ENCODE measurements at places on chromosomes 7 and 10. TPM values are rescaled to one million over a fixed set of nuclear protein-coding genes. Genes with fewer than 3 reads are reported as not detected.

DNA sequence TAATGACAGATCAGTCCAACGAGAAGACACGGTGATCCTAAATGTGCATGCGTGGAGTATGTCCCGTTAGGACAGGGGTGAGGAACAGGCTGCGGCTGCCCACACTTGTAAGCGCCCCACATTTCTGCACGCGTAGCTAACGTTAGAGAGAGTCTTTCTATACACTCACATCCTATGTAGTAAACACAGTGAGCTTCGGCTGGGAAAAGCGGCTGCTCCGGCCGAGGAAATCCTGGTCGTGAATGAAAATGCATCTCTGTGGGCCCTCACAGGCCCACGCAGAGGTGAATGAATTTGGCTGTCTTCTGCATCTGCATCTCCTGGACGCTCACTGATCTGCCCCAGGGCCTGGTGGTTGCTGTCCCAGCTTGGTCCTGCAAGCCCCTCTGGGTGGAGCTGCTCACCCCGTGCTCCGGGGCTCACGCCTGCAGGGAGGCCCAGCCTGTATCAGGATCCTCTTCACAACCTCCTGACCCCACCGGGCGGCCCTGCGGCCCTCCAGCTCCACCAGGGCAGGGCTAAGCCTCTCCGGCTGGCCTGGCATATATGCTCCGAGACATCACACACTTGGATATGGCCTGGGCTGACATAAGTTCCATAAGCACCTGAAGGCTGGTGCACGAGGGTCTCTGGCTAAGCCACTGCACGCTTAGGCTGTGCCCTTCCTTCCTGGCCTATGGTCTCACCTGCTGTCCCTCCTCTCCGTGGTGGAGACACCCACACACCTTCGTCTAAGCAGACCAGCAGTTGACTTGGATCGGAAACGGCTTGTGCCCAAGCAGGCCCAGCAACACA, 117.9 kb upstream of the DIP2C start:
- no peak for DNase-seq

DNA sequence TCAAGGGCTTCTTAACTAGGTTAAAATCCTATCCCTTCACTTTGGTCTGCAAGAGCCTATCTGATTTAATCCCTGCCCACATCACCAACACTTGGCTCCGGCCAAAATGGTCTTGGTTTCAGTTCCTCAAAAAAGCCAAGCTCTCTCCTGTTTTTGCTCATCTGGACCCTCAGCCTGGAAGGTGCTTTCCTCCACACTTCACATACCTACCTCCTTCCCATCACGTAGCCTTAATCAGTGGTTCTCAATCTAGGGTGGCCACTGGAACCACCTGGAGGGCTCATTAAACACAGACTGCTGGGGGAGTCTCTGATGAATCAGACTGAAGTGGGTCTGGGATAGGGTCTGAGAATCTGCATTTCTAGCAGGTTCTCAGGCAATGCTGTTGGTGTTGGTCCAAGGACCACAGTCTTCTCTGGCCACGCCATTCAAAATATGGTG, 227.0 kb upstream of the AOAH start:
- no peak for DNase-seq

GRCh38 chr7:100489824-100490223, 6.1 kb downstream of the NYAP1 start:
- DNase-seq = no peak

GRCh38 chr7:139655305-139655704, 122.5 kb downstream of the HIPK2 start:
- no peak for DNase-seq

GRCh38 chr10:119503821-119504220, 38.7 kb downstream of the RGS10 start:
- DNase-seq = no peak

The GRID1 gene
- not detected for total RNA-seq

- DNase-seq = peak; percentile 32
Measured at GRCh38 chr7:7156663-7157062, 25.7 kb upstream of the C1GALT1 start.

DNA sequence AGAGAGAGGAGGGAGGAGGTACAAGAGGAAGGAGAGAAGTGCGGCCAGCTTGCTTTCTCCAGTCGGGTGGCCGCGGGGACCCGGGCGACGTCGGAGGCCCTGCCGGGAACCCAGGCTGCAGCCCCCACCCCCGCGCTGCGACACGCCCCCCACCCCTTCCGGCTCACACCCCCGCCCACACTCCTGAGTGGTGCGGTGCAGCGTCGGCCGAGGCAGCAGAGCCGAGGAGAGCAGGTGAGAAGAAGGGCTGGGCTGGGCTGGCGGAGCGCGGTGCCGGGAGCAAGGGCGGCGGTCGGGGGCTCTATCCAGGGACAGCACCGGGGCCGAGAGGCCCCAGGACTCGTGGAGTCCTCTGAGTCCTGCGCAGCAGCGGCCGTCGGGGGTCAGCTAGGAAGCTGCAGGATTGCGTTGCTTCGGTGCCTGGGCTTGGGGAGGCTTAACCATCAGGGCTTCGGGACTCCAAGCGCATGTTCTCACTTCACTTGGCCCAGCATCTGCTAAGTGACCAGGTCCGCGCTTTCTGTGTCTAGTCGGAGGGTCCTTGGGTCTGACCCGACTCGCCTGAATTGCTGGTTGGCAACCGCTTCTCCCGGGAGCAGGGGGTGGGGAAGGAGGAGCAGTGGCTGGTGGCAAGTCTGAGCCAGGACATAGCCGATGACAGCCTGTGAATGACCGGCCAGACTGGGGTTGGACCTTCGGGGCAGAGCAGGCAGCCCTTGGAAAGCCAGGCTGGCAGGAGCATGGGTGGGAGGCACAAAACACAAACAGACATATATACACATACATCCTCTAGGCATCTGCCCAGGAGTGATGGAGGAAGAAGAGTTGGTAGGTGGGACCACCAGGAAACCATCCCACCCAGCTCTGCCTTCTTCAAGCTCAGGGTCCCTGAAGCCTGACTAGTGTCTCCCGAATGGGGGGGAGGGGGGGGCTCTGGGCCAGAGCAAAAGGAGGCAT, 683 bp downstream of the CHAT start:
- DNase-seq = no peak

DNA sequence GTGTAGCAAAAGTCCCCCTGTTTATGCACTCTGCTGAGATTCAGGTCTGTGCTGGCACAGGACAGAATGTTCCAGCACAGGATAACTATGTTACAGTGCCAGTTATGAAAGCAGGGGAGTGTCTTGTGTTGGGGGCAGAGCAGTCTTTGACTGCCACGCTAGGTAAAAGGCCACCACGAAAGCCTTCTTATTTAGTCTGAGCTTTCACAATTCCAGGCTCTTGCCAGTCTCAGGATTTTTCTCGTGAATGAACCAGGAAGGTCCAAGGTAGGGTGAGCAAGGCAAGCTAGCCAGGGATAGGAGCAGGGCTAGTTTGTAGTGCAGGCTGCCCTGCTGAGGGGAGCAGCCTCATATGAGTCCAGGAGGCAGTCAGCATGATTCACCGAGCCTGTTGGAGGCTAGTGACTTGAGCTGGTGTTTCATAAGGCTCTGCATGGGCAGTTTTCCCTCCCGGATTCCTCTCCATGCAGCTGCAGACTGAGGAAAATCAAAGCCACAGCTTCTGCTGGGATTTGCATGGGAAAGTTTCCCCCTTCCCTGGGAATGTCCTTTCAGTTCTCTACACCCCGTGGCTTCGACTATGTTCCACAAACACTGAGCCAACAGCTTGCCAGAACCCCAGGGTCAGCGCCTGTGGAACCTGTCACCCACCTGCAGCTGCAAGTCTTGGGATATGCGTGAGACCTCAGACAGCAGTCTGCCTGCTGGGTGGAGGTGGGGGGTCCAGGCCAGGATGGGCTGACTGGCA, 112.3 kb downstream of the JCAD start:
- DNase-seq = no peak

GRCh38 chr10:124495162-124495561, 33.5 kb downstream of the LHPP start:
- no peak for DNase-seq

DNA sequence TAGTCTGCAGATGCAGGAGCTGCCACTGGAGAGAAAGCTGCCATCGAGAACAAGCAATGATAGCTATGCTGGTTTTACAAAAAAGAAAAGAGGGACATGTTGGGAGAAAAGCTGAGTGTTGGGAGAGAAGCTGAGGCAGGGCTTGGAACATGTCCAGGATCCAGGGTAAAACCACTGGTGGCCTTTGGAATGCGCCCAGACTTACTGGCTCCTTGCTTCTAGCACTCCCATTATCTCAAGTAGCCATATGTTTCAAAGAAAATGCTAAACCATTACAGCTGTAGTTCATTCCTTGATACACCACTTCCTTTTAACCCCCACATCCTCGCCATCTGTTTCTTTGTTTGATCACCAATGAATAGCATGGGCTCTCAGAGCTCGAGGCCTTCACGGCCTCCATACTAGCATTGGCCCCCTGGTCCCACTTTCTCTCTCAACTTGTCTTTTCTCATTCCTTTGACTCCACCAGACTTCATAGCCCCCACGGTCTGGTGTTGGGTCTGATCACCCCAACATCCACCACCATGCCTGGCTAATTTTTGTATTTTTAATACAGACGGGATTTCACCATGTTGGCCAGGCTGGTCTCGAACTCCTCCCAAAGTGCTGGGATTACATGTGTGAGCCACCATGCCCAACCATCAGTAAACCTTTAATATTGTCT, 23.8 kb upstream of the PLAC9 start:
- DNase-seq = no peak

The RBP4 gene
- 2.5 TPM for total RNA-seq

The MPLKIP gene
- 39.0 TPM for total RNA-seq

The GRID2IP gene
- total RNA-seq = 0.99 TPM

The SLC26A4 gene
- total RNA-seq = 1.1 TPM

GRCh38 chr7:42212541-42213090, 24.4 kb downstream of the GLI3 start:
- DNase-seq = no peak

GRCh38 chr7:151134743-151135524, 32.6 kb downstream of the GBX1 start:
- no peak for DNase-seq

DNA sequence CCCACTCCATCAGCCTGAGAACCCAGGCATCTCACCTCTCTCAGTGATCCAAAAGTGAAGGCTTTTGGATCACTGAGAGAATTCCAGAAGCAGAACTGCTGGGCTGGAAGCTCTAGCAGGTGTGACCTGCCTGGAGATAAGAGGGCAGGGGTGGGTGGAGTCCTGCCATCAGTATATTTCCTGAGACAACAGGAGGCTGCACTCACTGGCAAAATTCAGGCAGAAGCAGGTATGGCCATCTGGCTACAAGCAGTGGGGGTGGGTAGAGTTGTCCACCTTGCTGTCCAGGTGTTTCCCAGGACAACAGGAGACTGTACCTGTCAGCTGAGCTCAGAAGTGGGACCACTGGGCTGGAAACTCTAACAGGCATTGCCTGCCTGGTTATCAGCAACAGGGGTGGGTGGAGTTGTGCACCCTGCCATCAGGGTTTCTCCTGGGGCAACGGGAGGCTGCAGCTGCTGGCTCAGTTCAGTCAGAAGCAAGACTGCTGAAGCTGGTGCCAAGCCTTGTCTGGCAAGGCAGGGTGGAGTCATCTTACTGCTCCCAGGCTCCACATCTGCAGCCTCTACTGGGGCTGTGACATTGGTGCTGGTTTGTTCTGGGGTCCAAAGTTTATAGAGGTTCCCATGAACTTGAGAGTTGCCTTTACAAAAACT, 47.2 kb upstream of the SFTPD start:
- no peak for DNase-seq

The MUC12 gene
- total RNA-seq = not detected

- DNase-seq = no peak
Measured at GRCh38 chr7:133135451-133135850, 53.6 kb upstream of the CHCHD3 start.
